Uterine smooth muscle cell (primary cell): ENCODE measurements at places on chromosomes 12 and 14. TPM values are rescaled to one million over a fixed set of nuclear protein-coding genes. Genes with fewer than 3 reads are reported as not detected.

Gene FSCB
- total RNA-seq: 0.12 TPM in 1 of 2 replicates, not detected in the other

Gene PAPOLA
- total RNA-seq: 94.1 and 112 TPM in 2 replicates

Gene LBHD2
- total RNA-seq: not detected in 2 replicates

Gene EXOC3L4
- 0.50 TPM in 1 of 2 replicates, not detected in the other for total RNA-seq

Gene SLC25A47
- total RNA-seq: not detected in 2 replicates
